ENCODE measurements at places on chromosomes 3 and 15. TPM values are rescaled to one million over a fixed set of nuclear protein-coding genes. Genes with fewer than 3 reads are reported as not detected.

Gene MESP2
- total RNA-seq = not detected

Gene ARL14
- total RNA-seq = 61.5 TPM

Gene EBLN2
- 28.1 TPM for total RNA-seq

Gene CHST2
- 5.7 TPM for total RNA-seq

Gene ZNF774
- total RNA-seq = 7.1 TPM

Gene ADCY5
- 19.5 TPM for total RNA-seq

DNA sequence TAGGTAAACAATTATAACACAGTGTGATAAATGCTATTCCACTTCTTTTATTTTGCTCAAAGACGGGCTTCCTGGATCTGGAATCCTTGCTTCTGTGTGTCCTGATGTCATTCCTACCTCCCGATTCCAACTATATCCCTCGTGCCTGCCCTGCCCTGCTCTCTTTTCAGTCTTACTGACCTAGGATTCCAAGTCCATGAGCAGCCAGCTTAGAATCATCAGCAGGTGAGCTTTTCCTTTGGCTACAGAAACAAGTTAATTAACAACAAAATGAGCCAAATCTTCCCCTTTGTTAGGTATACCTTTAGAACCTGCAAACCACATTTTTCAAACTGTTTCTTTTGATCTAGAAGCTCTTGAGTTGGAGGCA lies 21.9 kb upstream of the KPNA1 start:
- no peak for DNase-seq

DNA sequence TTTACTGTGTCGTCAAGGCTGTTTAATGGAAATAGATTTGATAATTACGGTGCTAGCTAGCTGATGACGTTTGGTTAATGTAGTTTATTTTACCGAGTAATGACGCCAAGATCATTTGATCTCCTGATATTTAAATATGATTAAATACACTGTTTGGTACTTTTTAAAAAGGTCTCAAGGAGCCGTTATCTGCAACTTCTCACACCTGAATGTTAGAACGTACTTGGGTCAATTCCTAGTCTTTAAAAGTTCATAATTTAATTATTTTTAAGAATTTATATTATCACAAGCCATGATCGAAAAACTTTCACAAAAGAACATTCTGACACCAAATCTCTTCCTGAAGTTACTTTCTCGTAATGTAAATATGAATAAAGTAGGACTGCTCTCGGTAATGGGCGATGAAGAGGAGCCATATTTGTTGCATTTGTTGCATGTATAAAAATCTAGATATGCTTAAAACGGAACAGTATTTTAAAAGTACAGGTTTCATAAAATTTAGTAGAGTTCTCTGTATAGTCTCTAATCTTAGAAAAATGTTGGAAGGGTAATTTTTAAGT lies 16.2 kb upstream of the CHD2 start:
- no peak for DNase-seq

GRCh38 chr3:37967260-37967881 lies 23.2 kb upstream of the VILL start:
- DNase-seq = peak; percentile 88

DNA sequence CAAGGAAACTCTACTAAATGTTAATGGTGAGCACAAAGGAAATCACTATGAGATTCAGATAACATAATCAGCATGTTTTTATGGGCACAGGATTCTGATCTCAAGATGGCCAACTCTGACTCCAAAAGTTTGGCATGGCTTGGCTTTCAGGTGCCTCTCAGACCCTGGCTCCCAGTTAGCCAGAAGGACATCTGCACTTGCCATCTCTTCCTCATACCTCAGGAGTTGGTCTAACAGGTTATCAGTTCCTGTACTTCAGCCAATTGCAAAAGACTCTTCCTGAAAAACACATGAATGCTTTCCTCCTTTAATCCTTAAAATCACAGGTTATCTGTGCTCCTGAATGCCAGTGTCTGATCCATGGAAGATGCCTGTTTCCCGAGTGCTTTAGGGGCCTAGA lies 25.0 kb downstream of the TMPRSS7 start:
- DNase-seq = no peak

DNA sequence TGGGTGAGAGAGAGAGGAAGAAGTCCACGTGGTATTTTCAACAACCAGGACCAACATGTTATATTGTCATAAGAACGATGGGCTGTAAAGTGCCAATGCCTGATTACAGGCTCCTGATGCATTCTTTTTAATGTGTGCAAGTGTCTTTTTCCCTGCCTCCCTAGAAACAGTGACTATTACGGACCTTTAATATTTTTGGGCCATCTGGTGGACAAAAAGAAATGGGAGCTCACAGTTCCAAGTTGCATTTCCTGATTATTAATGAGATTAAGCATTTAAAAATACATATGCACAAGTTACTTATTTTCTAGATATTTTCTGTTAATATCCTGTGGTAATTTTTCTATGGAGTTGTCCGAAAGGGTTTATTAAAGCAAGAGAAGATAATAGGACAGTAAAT lies 530.2 kb downstream of the NR2F2 start:
- DNase-seq = no peak

GRCh38 chr15:83775738-83776137 lies 121.8 kb downstream of the ADAMTSL3 start:
- no peak for DNase-seq

DNA sequence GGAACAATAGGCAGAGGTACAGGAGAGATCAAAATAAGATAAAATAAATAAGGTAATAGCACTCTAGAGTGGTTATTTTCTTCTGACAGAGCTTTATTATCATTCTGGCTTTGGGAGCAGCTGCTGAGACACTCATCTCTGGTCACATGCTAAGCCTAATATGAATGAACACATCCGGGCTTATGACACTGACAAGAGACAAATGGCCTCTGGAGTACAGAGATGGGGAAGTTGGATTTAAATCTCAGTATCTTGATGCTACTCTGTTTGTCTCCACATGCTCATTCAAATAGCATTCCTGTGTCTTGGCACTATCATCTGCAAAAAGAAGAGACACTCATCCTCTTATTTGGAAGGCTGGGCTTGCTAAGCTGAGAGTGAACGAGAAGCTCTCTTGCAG lies 55.6 kb downstream of the TMEM45A start:
- DNase-seq = no peak

DNA sequence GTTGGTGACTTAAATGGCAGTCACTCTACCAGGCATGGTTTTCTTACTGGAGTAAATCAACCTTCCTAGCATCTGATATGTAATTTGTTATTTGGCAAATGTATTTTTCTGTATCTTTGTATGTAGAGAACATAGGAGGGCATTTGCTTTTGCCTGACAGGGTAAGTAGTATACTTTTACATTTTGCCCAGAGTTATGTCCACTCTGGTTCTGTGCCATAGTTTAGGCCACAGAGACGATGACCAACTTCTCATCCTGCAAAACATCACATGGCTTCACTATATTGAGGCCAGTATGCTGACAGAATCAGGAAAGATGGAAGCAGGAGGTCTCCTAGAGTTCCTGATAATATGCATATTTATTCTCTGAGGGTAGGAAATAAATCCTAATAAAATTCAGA lies 23.1 kb upstream of the ULK4 start:
- no peak for DNase-seq

DNA sequence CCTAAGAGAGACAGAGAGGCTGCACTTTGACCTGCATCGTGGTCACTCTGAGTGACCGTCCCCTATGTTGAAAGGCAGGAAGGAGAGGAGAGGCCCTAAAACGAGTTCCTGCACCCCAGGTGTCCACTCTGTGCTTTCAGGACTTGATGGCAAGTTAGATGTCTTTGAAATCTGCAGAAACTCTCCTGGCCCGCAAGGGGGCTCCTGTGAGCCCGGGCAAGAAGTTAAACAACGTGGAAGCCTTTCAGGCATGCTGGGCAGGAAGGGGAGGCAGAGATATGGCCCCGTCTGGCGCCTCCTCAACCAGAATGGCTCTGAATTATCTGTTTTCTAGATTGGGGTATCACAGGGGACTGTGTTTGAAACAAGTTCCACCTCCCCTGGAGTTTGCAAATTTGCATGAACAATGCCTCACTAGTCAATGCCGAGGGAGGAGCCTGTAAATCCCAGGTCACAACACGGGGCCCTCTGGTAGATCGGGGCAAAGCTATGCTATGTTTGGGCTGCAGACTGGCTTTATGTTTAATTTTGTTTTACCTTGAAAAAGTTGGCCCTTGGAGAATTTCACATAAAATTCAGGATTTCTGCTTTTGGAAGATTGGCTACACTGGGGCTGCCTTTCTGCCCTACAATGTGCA lies 9.8 kb downstream of the CTXND1 start:
- no peak for DNase-seq

DNA sequence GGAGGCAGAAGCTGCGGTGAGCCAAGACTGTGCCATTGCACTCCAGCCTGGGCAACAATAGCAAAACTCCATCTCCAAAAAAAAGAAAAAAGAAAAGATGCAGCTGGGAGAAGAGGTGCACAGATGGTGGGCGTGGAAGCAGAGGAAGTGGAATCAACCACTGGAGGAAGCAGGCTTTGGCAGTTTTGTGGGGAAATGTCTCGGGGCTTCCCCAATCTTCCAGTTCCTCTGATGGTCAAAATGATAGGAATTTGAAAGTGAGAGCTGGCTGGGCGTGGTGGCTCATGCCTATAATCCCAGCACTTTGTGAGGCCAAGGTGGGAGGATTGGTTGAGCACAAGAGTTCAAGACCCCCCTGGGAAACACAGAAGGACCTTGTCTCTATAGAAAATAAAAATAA lies 48.1 kb upstream of the SMAD3 start:
- no peak for DNase-seq

GRCh38 chr3:188712248-188712924 lies 459.4 kb upstream of the TPRG1 start:
- no peak for DNase-seq

DNA sequence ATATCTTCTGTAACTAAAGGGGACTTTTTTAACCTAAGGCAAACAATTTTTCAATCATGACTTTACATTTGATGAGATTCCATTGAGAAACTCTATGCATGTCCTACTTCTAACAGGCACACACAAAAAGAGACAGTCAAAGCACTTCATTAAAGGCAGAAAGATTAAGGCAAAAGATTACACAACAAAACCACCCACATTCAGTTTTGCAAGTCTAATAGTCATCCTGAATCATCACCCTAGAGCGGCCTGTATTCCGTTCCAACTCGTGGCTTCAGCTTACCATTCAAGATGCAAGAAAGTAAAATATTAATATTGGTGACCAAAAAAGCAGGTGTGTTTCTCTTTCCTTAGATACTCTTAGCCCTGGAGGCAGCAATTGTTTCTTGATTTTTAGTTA lies 205.9 kb downstream of the P3H2 start:
- DNase-seq = no peak

DNA sequence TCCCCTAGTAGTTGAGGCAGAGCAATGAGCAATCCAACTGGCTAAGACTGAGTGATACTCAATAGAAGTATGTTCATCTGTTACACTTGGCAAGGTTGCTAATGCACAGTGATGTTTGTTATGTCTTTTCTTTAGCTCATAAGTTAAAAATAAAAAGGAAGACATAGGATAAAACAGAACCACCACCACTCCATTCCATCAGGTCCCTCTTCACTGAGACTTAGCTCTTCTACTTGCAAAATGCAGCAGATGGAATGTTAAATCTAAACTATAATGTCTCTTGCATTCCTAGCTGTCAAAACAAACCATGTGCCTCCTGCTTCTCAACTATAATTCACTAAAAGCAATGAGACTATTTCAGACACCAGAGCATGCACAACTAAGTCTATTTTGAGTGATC lies 265.6 kb upstream of the UBE2E2 start:
- DNase-seq = no peak

DNA sequence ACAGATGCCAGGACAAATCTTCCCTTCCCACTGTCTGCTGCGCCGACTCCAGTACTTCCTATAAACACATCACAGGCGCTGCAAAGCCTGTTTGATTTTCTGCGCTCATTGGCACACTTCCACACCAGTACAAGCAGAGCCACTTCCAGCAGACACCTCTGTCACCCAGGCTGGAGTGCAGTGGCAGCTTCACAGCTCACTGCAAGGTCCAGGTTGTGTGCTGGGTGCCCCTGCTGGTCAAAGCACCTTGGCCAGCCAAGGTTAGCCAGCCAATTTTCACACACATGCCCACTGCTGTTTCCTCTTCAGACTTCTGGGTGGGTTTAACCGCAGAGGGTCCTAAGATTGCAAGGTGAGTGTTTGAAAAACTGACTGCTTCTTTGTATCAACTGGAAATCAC lies 4.9 kb downstream of the CHDH start:
- peak; percentile 46 for DNase-seq

- no peak for DNase-seq
These were observed 107.2 kb upstream of the ALDH1A3 start for GRCh38 chr15:100772478-100772877.

DNA sequence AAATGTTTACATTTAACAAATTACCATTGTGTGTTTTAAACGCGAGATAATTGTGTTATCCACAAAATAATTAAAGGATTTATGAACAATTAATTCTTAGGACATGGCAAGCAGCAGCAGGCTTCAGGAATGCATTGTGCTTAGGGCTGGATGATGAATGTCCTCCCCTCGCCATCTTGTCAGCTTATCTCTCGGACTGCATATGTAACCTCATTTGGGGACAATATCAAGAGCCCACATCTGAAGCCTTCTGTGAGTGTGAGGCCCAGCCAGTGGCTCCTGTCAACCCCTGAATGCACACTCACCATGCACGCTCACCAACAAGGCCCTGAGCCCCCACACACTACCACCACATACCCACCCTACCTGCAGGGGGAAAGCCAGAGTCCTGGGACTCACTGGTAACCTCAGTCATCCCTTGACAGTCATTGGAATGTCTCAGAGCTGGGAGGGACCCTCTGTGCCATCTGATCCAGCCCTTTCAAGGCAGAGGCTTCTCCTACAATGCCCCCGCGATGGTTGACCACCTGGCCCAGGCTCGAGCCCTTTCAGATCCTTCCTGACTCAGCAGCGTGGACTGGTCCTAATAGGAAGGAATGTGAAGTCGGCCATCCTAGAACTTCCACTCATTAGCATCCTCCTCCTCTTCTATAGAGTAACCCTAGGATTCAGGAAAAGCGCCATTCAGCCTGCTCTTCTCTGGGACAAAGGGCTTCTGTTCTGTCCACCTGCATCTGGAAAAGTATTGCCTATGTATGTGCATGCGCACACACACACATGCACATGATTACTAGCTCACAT lies 38.2 kb downstream of the MRPL46 start:
- DNase-seq = no peak

- peak; percentile 60 for DNase-seq
These were observed 1.8 kb downstream of the SMAD3 start for GRCh38 chr15:67066959-67067853.

- no peak for DNase-seq
These were observed 80.2 kb downstream of the DPH6 start for GRCh38 chr15:35465783-35466182.

- no peak for DNase-seq
These were observed 452.9 kb upstream of the NECTIN3 start for GRCh38 chr3:110618512-110619226.

- DNase-seq = no peak
These were observed 203.9 kb downstream of the MBNL1 start for GRCh38 chr3:152472672-152472954.

- no peak for DNase-seq
These were observed 58.8 kb downstream of the ARNT2 start for GRCh38 chr15:80462836-80463512.

All from stomach (tissue), 19 donors.